ENCODE measurements at places on chromosomes 7 and 10.

DNA sequence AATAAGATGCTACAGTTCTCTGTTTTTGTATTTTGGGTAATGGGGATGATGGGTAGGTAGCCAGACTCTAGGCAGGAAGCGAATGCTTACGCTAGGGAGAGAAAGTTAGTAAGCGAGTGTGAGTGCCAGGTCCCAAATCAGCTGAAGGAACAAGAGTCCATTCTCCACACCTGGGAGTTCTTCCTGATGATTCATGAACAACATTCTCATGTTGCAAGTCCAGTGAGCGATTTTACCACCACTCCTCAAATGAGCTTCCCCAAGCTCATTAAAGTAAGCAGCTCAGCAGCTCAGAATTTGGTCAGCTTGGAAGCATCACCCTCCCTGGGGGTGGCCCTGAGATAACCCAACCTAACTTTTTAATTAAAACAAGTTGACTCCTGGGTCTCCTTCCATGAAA is 27.3 kb downstream of the SH3PXD2A start:
- DNase-seq, result no peak

GRCh38 chr7:81053623-81054022 is 134.8 kb upstream of the SEMA3C start:
- DNase-seq, result no peak

DNA sequence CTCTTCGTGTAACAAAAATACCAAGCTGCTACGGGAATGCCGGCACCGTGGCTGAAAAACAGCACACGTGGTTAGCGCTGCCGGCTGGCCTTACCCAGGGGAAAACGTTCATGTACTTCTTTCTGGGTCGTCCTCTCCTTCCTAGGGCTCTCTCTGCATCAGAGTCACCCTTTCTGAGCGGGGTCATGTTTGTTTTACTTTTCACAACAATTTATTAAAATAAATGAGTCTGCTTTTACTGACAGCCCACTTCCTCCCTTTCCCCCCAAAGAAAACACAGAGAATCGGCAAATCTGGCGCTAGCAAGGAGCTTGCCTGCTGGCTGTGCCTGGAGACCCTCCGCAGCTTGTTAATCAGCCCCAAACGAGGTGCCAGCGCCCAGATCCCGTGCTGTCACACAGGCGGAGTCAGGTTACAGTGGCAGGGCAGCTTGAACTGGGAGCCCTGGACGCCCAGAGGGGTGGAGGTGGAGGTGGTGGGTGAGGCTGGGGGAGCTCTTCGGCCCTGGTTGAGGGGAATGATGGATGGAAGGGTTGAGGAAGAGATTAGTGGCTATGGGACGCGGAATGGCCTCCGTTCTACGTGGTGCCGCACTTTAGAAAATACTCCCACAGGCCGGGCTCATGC is 162.2 kb upstream of the TNS3 start:
- no peak for DNase-seq

DNA sequence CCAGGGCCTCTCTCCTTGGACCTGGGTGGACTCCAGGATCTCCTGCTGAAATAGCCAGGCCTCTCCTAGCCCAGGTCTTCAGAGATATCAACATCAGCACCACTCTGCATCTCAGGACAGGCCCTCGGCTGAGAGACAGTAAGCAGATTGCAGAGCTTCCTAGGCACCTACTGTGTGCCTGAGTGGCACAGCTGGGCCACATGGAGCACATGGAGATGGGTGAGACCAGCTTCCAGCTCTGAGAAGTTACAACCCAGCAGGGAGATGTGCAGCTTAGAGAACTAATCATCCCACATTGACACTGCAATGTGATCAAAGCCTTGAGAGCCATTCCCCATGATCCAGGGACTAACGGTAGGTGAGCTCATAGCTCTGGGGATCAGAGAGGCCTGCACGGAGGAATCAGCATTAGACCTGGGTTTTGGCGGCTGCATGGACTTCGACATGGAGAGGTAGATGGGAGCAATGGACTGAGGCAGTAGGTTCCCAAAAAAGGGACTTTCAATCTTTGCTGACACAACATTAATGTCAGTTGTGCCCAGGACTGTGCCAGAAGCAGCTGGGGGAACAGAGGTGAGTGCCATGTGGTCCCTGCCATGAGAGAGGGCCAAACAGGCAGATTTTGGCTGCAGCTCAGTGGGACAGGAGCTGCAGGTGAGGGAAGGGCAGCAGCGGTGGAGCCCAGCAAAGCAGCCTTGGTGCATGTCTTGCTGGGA is 76.0 kb upstream of the LEP start:
- no peak for DNase-seq

GRCh38 chr10:117617659-117618058 is 75.1 kb downstream of the EMX2 start:
- no peak for DNase-seq

- no peak for DNase-seq
Observed at GRCh38 chr10:9709849-9710248, 1307.8 kb upstream of the CELF2 start.

- DNase-seq, result no peak
Observed at GRCh38 chr7:158259141-158259540, 328.5 kb downstream of the PTPRN2 start.

DNA sequence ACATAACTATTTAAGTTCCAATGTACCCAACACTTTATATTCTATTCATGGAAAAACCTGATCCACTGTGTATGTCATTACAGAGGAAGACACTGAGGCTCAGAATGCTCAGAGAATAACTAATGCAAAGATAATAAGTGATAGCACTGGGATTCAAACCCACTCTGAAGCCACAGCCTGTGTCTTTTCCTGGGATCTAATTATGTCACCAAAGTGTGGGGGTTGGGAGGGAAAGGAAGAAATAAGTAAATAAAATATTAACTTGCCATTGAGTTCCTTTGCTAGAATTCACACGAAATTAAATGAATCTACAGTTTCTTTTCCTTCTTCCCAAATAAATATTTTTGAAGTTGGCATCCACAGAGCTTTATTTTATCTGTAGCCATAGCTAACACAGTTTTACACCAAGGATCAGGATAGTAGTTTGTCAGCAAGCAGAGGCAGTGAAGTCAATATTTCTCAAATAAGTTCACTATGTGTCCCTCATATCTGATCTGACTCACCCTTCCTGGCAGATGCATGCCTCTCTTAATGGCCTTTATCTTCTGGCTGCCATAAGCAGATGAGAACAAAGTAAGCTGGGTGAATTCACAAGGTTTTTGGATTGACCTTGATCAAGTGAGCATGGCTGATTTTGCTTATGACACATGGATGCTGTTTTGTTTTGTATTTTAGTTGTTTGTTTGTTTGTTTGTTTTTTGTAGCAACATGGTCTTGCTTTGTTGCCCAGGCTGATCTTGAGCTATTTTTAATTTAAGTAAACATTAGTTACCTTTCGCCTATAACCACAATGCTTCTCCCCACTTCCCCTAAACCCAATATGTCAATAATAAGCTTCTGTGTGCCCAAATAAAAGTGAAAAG is 6.3 kb downstream of the RAPGEF5 start:
- no peak for DNase-seq

GRCh38 chr7:42085531-42085930 is 151.5 kb downstream of the GLI3 start:
- DNase-seq, result no peak

DNA sequence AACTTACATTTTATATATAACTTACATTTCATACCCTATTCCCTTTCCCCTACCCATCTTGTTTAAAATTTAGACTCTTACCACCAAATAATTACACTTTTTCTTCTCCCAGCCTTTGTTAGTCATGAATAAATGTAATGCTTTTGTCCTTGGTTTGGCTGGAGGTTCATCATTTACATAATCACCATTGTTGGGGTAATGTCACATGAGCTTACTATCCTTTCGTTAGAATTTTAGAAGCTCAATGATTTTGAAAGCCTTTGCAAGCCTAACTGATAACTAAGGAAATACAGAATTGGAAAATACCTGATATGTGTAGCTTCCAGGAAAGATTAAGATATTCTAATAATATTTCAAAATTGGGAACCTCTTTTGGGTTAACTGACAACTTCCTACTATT is 171.7 kb downstream of the PLXDC2 start:
- no peak for DNase-seq

DNA sequence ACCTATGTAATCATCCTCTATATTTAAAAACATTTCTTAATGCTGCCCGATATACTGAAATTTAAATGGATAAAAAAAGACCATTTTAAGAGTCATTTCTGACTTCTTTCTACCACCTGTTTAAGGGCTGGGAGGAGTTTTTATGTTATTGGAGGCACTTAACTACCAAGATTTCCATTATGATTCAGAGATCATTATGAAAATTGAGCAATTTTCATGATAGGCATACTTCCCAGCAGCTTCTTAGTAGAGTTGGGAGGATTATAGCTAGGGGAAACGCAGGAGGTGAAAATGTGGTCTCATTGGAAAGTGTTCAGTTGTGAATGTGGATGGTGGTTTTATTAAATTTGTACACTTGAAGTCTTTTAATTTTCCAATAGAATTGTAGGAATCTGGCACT is 28.4 kb upstream of the FAM204A start:
- no peak for DNase-seq

DNA sequence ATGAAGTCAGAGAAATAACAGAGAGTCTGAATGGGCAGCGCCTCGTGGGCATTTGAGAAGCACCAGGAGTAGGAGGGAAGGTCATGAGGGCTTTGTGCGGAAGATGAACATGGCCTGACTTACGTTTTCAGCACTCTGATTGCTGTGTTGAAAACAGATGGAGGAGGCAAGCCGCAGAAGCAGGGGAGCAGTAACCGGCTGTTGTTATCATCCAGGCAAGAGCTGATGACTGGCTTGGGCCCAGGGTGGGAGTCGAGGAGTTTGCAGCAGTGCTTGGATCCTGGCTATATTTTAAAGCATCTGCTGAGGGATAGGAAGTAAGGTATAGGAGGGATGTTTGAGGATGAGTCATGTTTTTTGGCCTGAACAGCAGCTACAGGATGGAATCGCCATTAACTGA is 12.7 kb upstream of the PDLIM1 start:
- DNase-seq, result no peak

DNA sequence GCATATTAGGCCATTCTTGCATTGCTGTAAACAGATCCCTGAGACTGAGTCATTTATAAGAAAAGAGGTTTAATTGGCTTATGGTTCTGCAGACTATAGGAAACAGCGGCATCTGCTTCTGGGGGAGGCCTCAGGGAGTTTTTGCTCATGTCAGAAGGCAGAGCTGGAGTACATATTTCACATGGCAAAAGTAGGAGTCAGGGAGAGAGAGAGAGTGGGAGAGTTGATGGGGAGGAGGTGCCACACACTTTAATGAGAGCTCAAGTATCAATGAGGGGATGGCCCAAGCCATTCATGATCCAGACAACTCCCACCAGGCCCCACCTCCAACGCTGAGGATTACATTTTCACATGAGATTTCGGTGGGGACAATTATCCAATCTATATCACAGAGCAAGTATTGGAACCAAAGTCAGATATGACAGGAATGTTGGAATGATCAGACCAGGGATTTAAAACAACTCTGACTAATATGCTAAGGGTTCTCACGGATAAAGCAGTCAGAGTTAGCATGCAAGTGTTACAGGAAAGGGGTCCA is 795.3 kb upstream of the CELF2 start:
- DNase-seq, result no peak

DNA sequence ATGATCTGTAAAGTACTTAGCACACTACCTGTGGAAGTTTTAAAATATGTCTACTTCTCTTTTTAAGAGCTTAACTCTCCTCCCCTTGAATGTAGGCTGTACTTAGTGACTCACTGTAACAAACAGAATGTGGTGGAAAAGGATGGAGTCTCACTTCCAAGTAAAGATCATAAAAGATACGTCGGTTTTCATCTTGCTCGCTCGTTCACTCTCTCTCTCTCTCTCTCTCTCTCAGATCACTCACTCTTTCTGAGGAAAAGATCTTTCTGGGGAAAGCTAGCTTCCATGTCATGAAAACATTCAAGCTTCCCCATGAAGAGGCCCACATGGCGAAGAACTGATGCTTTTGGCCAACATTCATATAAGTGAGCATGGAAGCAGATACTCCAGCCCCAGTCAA is 5.5 kb downstream of the CHUK start:
- no peak for DNase-seq

DNA sequence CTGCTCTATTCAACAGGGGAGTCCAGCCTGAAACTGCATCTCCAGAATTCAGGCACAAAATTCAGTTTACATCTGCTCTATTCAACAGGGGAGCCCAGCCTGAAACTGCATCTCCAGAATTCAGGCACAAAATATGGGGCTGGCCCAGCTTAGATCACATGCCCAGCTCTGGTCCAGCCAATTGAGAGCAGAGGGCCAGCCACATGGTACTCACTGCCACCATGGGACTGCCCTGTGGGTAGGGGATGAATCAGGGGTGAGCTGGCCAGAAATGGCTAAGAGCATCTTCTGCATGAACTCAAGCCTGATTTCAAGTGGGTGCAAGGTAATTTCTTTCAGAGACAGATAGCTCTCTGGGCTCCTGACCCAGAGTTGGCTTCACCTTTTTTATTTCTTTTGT is 156.6 kb upstream of the LYZL2 start:
- DNase-seq, result no peak

- DNase-seq, result no peak
Observed at GRCh38 chr7:91416155-91416865, 152.1 kb downstream of the FZD1 start.

DNA sequence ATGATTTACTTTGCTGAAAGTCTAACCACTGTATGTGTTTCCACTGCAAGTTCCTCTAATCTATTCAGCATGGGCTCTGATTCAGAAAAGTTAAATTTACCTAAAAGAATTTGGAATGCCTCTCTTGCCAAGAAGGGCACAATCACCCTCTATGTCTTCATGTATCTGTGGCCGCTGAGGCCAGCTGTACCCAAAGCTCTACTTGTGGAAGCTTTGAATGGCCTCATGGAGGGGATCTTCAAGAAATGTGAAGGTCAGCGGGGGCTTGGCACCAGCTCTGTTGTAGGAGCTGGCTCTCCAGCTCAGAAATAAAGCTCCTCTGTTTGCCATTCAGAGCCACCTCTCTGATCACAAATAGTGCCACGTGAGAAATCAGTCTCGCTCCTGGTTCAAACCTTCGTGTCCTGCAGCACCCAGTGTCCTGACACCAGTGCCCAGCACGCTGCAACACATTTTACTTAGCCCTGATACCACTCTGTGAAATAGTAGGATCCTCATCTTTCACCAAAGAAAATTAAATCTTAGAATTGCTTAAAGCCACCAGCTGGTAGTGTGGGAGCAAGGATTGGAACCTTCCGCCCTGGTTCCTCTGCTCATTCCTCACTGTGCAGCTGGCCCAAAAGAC is 61.1 kb downstream of the PKD1L1 start:
- no peak for DNase-seq

- no peak for DNase-seq
Observed at GRCh38 chr10:1130226-1130625, 74.0 kb downstream of the WDR37 start.

DNA sequence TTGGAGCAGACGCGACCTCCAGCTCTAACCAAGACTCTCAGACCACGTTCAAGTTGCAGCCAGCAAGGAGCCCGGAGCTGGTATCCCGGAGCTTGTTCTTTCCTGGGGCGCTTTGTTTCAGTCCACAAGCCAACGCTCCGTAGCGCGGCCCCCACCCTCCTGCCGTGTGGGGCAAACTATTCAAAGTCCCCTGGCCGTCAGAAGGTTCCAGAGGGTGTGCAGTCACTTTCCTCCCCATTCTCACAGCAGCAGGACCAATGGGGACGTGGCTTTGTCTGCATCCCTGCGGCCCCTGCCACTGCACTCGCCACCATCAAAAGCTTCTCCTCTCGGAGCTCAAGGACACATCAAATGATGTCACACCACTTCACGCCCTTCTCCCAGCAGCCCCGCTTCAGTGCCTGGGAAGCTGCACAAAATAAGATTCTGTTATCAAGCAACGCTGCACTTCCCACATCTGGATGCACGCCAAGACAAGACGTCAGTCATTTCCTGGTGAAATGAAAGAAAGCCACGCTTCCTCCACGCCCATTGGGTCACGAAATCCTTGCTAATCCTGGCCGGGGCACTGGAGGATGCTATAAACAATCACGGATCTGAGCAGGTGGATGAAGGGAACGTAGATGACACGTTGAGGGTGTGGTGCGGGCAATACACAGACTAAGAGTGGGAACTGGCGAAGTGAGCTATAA is 348.2 kb downstream of the PTPRN2 start:
- DNase-seq, result peak; percentile 51

All from mucosa of descending colon (tissue), 3 donors.